Kidney tubule cell (primary cell): ENCODE measurements at places on chromosomes 5 and 9.

GRCh38 chr5:90967443-90967842, 408.8 kb downstream of the ADGRV1 start:
- no peak for DNase-seq

DNA sequence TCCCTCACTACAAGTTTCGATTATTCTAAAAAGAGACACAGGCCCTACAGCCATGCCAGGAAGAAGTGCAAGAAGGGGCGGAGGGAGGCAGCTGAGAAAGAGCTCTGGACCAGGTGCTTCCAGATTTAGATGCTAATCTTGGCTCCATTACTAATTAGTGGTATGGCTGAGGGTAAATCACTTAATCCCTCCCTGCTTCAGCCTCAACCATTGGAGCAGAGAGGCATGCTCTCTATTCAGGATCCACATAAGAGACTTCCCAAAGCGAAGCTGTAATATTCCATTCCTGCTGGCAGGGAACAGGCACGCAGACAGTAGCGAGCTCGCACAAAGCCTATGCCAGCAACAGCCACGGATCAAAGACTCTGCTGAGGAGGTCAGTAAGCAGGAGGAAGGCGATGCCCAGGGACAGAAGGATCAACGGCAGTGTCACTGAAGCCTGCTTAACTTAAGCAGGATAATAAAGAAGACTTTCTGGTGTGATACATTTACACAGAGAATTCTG, 24.2 kb downstream of the LIFR start:
- peak; percentile 54 for DNase-seq

DNA sequence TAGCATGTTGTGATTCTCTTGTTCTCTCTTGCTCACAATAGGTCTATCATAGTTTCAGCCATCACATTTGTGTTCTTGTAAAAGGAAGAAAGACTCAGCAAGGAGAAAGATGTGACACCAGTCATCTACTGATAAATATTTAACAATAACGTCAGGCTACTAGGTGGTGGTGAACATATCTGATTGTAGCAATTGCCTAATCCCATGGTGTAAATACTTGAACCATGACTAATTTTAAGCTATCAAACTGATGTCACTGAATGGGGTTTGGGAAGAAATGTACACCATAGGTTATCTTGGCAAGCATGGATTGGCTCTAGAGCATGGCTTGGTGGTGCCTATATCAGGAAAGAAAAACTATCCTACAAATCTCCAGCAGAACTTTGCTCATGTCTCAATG, 16.6 kb downstream of the DMRTA1 start:
- DNase-seq: peak; percentile 35

DNA sequence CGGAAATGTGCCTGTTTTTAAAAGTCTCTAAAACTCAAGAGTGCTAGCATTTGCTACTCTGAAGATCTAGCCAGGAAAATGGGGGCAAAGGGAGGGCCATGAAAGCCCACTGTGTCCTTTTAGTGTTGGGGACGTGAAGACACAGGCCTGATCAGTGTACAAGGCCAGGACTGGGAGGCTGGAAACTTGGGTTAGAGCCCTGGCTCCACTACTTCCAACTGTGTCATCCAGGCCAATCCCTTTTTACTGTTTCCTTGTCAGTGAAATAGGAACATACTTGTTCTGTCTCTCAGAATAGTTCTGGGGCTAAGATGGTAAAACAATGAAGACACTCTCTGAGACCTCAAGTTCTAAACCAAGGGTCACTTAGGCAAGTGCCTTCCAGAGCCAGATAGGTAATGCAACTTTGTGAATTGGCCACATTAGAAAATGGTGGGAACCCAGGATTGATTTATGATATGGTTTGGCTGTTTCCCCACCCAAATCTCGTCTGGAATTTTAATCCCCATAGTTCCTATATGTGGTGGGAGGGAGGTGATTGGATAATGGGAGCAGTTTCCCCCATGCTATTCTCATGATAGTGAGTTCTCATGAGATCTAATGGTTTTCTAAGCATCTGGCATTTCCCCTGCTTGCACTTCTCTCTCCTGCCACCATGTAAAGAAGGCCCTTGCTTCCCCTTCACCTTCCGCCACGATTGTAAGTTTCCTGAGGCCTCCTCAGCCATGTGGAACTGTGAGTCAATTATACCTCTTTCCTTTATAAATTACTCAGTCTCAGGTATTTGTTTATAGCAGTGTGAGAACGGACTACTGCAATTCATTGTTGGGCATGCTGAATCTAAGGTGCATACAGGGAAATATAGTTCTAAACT, 30.4 kb upstream of the B4GALT1 start:
- no peak for DNase-seq

DNA sequence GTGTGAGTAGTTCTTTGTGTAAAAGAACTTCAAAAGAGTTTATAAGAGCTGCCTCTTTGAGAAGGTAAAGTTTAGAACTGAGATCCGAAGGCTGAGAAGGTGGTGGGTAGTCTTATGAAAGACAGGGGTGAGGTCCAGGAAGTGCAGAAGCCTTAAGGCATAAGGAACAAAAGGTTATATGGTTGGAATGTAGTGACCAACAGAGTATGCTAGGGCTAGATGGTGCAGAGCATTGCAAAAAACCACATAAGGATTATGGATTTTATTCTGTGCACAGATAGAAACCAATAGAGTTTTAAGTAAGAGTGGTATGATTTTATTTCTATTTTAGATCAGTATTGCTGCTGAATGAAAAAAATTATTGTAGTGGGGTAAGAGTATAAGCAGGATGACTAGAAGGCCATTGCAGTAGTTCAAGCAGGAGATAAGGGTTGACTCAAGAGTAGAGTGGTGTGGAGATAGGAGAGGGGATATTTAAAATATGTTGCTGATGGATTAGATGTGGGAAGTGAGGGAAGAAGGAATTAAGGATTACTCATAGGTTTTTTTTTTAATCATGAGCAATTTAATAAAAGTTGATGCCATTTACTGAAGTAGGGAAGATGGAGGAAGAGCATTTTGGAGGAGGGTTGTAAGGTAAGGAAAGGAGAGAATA, 3.7 kb downstream of the RECK start:
- DNase-seq: no peak

DNA sequence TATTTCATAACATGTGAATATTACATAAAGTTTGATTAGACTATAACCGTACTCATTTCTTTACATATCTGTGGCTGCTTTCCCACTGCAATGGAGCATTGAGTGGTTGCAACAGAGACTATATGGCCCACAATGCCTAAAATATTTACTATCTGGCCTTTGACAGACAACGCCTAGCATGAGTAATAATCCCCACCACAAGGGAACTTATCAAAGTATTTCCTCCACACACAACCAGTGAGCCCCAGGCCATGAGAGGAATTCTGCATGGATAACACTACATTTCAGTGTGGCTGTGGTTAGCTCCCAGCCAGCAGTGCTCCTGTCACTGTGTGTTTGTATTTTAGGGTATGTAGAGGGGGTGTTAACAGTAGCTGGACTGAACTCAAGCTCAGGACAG, 54.8 kb downstream of the FAM81B start:
- DNase-seq: peak; percentile 86

DNA sequence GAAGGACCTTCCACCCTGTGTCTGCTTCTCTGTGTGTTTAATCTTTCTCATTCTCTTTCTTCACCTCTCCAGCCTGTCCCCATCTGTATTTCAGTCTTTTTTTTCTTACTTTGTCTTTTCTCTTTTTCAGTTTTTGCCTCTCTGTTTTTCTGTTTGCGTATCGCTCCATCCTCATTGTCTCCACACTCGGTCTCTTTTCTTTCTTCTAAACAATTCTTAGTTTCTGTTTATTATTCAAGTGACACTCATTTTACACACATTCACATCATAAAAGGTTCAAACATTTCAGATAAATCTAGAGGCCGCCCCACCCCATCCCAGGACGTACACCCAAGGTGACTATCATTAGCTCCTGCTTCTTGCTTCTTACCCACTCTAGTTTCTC, 9.8 kb downstream of the LHX2 start:
- DNase-seq: no peak

- DNase-seq: no peak
Measured at GRCh38 chr5:124772457-124773200, 26.2 kb upstream of the ZNF608 start.

DNA sequence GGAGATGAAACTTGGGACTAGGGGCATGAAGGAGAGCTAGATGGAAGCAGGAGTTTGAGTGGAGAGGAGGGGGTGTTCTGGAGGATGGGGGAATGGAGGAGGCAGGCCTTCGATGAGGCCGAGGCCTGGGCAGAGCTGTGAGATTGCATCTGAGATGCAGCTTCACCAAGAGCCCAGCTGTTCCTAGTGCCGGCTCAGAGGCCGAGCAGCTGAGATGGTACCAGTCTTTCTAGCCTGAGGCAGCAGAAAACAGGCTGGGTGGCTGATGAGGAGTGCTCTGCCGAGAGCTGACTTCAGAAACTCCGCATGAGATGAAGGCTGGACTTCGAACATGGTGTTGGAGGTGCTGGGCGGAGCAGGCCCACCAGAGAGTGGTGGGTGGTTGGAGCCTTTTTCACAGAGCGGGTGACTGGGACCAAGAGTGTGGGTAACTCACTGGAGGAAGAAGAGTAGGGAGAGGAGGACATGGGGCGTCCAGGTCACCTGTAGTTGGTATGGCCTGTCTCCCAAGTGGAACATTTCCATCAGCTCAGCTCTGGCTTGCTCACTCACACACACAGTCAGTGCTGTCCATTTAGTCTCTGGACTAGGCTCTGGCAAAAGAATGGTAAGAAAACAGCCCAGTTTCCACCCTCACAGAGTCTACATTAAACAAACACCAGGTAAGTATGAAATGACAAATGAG, 54.7 kb downstream of the TMOD1 start:
- DNase-seq: no peak

- DNase-seq: no peak
Measured at GRCh38 chr5:97554977-97555643, 372.1 kb upstream of the RIOK2 start.

DNA sequence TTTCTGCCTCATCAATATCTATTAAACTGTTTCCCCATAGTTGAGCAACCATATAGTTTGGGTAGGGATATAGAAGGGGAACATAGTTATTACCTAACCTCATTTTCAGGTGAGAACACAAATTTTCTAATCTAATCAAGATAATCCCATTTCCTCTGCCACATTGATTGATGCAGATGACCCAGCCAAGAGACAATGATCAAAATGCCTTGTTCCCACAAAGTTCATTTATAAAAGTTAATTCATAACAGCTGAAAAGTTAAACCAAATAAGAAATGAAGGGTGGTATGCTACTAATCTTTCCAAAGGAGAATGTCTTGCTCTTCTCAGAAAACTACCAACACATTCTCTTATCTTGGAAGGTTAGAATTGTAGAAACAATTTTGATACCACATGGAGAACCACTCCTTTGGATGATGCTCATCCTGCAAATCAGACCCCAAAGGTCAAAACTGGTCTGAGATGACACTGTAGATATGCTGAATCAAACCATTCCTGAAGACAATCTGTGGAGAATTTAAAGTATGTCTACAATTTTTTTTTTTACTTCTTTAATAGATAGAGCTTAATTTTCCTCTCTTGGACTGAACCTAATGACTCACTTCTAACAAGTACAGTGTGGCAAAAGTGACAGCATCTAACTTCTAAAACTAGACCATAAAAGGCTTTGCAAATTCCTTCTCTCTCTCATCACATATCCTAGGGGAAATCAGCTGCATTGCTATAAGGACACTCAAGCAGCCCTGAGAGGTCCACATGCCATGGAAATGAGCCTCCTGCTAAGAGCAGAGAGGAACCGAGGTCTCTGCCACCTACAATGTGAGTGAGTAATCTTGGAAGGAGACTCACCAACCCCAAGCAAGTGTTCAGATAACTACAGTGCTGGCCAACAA, 586.7 kb upstream of the TUSC1 start:
- DNase-seq: peak; percentile 98
